ENCODE measurements at places on chromosomes 4 and X.

- no peak for DNase-seq
These were observed 32.2 kb downstream of the ATG4A start for GRCh38 chrX:108123591-108124366.

DNA sequence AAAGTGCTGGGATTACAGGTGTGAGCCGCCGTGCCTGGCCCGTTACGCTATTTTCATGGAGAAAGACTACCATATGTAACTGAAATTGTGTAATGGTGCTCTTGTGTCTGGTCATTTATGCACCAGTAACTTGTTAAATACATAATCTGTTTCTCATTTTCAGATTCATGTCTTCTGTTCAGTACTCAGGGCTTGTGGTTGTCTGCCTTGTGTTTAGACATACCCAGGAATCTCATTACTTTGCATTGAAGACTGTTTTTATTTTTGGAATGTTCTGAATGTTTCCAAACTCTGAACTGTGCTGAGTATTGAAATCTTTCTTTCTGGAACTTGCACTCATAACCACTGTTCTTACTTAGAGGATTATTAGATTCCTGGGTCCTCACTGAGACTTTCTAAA lies 52.8 kb downstream of the PDLIM5 start:
- no peak for DNase-seq

DNA sequence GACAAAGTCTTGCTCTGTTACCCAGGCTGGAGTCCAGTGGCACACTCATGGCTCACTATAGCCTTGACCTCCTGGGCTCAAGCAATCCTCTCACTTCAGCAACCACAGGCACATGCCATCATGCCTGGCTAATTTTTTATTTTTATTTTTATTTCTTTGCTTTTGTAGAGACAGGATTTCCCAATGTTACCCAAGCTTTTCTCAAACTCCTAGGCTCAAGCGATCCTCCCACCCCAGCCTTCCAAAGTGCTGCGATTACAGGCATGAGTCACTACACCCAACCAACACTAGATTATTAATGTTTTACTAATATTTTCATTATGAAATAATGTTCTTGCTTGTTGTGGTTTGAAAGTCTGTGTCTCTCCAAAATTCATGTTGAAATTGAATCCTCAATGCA lies 5.2 kb upstream of the ACTRT1 start:
- DNase-seq, result no peak

DNA sequence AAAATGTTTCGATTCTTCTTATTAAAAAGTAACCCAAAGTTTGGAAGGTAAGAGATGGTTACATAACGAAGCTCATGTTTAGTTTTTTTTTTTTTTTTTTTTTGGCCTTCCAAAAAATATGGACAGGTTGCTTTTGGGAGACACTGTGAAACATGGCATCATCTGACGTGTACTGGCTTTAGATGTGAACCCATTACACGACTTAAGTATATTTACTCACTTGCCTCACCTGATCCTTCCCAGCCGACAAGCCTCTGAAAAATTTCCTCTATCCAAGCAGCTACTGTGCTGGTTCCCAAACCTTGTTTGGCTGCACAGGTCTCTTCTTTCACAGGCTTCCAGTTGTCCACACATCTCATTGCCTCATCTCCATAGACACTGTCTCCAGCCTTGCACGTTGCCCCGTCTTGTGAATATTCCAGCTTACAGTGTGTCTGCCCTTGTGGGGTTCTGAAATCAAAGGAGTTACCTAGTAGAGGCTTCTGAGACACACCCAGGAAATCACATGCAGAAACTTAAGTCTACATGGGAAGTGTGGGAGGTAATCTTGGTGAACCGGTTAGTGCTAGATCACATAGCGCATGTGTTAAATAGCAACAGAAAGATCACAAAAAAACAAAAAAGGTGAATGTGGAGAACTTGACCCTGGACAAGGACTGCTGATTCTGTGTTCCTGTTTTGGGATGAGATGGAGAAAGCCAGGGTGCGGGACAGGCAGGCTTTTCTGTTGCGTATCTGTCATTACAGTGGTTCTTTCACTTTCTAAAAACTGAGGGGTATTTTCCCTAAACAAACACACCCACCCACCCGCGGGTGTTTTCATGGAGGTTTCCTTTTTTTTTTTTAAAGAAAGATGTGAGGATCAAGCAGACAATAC lies 328.6 kb downstream of the ARHGAP10 start:
- no peak for DNase-seq

DNA sequence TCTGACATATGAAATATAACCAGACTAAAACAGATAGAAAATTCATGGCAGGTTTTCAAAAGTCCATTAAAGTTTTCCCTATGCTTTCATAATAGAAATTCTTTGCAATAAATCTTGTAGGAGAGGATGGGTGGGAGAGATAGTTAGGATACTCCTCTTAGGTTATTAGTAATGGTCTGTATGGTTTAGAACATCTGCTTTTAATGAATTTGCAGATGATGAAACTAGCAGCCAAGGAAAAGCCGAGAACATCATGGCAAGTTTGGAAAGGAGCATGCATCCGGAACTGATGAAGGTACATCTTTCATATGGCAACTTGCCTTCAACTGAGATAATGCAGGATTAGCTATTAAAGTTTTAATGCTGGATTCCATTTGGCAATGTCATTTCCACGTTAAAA lies 70.7 kb downstream of the DOCK11 start:
- no peak for DNase-seq

GRCh38 chr4:110631584-110632505 lies 9.0 kb upstream of the PITX2 start:
- no peak for DNase-seq

GRCh38 chr4:167109859-167110258 lies 124.4 kb downstream of the SPOCK3 start:
- DNase-seq, result no peak

GRCh38 chr4:23373261-23373660 lies 516.6 kb downstream of the PPARGC1A start:
- DNase-seq, result peak; percentile 90

DNA sequence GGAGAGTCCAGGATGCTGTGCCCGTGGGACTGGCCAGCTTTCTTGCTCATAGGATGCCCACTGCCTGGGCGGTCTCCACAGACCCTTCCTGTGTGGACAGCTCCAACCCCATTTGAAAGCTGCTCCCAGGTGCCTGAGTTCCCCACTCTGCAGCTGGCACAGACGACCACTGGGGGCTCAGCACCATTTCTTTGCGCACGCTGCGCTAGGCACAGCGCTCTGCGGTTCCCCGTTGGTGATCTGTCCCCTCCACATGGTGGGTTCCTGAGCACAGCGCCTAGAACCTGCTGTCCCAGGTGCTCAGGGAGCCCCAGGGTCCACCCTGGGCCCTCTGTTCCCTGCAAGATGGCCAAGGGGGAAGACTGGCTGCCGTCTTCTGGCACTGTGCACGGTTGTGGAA lies 45.4 kb upstream of the AFAP1 start:
- no peak for DNase-seq

- no peak for DNase-seq
These were observed 44.2 kb downstream of the ZNF185 start for GRCh38 chrX:152942077-152942442.

DNA sequence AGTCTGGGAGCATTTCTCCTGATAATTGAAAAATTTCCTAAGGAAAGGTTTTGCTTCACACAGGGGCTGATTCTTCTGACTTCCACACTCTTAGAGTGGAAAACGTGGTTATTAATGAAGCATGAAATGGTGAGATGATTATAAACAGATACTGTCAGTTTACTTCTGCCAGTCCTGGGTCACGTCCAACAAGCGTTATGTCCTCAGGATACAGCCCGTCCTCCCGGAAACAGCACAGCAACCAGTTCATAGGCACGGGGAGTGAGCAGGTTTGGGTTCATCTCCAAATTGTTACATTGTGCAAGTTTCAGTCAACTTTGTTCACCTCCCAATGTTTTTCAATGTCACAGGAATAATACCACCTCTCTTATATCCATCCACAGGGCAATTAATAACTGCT lies 98.8 kb downstream of the NPNT start:
- no peak for DNase-seq

DNA sequence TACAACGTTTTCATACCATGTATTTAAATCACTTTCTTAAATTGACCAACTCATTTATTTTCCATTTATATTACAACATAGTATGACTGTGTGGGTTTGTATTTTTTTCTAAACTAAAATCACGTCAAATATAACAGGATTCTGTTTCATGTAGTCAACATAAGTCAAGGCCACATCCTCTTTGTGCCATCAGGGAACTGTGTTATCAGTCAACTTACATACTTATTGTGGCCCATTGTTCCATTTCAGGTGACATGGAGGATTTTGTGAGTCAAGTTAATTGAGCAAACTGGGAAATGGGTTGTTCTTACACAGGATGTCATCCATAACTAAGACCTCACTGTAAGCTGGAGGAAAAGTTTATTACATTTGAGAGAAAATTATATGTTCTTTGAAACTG lies 35.9 kb downstream of the STK26 start:
- DNase-seq, result no peak

- peak; percentile 22 for DNase-seq
These were observed 98.2 kb downstream of the ARSJ start for GRCh38 chr4:113881256-113881655.

DNA sequence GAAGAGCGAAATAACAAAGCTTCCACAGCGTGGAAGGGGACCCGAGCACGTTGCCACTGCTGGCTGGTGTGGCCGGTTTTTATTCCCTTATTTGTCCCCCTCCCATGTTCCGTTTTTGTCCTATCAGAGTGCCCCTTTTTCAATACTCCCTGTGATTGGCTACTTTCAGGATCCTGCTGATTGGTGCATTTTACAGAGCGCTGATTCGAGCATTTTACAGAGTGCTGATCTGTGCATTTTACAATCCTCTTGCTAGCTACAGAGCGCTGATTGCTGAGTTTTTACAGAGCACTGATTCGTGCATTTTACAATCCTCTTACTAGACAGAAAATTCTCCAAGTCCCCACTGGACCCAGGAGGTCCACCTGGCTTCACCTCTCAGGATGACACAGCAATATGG lies 250.9 kb upstream of the EPHA5 start:
- DNase-seq, result no peak

- no peak for DNase-seq
These were observed 249.7 kb downstream of the RAPGEF2 start for GRCh38 chr4:159352609-159353008.

DNA sequence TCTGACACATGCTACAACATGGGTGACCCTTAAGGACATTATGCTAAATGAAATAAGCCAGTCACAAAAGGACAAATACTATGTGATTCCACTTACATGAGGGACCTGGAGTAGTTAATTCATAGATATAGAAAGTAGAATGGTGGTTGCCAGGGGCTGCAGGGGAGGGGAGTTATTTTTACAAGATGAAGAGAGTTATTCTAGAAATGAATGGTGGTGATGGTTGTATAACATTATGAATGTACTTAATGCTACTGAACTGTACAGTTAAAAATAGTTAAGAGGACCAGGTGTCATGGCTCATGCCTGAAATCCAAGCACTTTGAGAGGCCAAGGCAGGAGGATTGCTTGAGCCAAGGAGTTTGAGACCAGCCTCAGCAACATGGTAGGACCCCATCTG lies 59.5 kb upstream of the MSANTD1 start:
- no peak for DNase-seq

DNA sequence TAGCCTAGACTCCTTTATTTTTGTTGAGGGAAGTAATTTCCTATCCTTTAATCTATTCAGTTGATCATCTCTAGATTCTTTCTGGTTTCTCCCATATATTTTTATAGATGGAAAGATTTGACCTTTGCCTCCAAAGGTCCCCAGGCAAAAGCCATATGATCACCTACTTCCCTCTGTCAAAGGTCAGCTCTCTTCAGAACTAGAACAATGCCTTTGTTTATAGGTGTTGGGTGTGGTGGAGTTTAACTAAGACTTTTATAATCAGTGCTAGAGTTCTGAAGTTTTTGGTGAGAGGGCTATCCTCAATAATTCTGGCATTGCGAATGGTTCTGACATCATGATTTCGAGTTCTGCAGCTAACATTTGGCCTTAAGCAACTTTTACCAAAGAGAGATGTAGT lies 19.0 kb upstream of the DCAF8L2 start:
- DNase-seq, result no peak

- DNase-seq, result no peak
These were observed 80.0 kb downstream of the KCTD8 start for GRCh38 chr4:44368413-44369167.

GRCh38 chr4:151202381-151202780 lies 74.6 kb upstream of the PRSS48 start:
- DNase-seq, result no peak

- no peak for DNase-seq
These were observed 53.0 kb downstream of the HELT start for GRCh38 chr4:185071236-185071811.

GRCh38 chrX:97102938-97103337 lies 219.2 kb downstream of the RPA4 start:
- no peak for DNase-seq

Data from A172 (cell line).